ENCODE measurements at places on chromosomes 13 and 19.
A peak's percentile ranks its signal among the peaks of the same experiment; 100 is the strongest.

DNA sequence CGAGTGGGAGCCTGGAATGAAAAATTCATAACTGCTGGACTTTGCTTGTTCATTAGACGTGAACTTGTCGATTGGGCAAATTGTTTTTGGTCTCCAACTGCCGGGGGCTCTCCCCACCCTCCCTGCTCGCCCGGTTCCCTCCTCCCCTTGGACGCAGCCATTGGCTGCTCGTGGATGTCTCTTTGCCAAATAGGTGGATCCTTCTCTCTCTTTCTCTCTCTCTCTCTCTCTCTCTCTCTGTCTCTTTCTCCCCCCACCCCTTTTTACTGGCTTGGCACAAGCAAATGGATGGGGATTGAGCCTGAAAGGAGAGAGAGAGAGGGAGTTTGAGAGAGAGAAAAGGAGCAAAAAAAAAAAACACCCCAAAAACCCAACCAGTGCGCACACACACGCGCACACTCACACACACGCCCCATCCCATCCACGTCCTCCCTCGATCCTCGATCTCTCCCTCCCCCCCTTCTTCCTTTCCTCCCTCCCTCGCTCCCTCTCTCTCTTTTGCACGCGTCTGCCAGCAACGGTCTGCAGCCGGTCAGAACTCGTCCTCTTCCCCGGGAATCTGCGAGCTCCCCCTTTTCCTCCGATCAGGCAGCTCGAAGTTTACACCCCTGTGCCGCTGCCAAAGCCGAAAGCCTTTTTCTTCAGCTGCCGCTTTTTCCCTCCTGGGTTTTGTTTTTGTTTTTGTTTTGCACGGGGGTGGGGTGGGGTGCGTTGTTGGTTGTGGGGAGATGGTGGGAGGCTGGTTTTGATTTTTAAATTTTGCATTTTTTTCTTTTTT is 27.8 kb downstream of the NFIX start:
- no peak for DNase-seq

DNA sequence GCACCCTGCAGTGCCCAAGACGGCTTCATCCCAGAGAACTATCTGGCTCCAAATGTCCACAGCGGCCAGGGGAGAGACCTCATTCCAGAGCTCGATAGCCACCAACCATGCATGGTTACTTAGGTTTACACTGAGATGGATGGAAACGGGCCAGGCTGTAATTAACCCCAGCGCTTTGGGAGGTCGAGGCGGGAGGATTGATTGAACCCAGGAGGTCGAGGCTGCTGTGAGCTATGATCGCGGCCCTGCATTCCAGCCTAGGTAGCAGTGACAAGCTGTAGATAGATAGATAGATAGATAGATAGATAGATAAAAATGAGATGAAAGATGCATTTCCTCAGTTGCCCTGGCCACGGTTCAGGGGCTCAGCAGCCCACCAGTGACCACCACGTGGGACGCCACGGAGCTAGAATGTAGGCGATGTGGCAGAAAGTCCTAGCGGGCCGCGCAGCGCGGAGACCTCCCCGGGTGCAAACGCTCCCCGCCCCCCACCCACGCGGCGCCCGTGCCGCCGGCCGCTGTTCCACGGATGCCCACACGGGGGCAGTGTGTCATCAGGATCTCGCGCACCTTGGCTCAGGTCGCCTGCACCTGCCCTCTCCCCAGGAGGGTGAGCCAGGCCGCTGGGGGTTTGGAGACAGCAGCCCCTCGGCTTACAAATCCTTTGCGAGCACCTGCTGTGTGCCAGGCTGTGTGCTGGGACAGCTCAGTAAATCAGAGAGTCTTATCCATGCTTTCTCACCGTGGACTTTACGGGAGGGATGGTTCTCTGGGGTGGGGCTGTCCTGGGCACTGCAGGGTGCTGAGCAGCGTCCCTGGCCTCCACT is 13.5 kb upstream of the TLE5 start:
- peak; percentile 9 for DNase-seq

DNA sequence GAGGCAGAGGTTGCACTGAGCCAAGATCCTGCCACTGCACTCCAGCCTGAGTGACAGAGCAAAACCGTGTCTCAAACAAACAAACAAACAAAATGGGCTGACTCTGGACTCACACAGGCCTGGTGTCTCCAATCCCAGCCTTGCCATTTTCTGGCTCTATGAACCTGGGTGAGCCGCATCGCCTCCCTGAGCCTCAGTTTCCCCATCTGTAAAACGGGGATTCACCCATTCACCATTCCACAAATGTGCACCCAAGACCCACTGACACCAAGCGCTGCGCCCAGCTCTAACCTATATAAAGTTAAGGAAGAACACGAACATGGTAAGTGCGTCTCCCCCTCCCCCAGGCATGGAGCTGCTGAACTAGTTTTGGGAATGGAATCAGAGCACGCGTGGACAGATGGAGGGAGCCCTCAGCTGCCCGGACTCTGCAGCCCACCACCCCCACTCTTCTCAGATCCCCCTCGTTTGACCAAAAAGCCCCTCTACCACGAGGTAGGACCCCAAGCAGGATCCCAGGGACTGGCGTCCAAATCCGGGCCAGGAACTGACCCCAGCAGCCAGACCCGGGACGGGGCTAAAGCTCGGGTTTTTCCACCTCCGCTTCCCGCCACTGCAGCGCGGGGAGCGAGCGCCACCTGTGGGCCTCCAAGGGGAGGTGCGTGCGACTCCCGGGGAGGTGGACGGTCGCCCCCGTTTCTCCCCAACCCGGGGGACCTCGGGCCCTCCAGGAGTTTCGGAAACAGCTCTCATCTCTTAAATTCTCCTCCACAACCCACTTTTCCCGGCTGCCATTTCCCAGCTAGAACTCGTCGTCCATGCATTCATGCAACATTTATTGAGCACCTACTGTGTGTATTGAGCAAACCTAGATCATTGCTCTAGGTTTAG is 33.0 kb upstream of the ADGRE5 start:
- DNase-seq: peak; percentile 17

DNA sequence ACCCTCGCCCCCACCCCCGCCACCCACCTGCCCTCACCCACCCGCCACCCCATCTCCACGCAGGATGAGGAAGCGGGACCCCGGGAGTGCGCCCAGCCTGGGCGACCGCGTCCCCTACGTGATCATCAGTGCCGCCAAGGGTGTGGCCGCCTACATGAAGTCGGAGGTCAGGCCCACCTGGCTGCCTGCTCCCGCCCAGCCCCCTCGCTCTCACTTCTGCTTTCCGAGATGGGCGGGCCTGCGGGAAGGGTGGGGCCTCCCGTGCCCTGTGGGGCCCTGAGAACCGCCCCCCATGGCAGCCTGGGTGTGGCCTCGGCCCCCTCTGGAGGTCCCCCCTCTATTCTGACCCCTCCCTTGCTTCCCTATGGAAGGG is 3.1 kb upstream of the SPIB start:
- no peak for DNase-seq

DNA sequence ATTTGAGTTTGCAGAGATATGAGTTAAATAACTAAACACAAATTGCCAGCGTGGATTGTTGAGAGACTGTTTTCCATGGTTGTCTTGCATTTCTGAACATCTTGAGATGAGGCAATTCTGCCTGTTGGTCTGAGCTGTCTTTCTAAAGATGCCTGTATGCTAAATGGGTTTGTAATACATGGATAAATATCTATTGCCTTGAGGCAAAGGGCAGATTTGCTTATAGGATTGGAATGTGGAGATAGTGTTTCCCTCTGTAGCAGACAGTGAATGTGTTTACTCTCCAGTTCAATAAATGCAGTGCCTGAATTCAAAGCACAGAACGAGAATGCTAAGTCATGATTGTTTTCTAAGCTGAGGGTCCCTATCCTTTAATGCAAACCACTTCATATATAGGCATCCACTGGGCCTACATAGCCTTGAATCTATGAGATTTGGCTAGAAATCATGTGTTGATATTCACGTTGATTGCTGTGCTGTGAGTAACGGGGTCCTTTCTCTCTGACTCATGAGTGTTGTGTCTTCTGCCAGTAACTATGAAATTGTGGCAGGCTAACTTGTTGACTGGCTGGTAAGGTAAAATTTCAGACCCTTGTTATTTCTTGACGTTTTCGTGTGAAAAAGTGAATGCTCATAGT is 2554.8 kb downstream of the PCDH9 start:
- no peak for DNase-seq

DNA sequence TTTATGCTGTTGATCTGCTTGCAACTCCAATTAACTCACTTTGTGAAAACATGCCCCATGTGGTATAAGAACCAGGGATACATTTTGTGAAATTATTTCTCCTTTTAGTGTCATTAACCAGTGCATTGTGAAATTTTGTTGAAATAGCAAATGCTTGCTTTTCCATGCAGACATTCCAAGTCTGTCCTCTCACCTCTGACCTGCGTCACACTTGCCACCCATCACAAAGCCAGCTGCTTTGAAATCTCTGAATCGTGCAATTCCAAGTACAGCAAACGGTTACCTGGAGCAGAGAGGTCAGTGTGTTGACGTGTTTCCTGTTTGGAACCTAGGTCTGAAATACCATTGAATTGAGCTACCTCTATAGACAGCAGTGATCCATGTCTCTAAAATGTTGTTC is 4.9 kb upstream of the SLC25A15 start:
- DNase-seq: no peak

DNA sequence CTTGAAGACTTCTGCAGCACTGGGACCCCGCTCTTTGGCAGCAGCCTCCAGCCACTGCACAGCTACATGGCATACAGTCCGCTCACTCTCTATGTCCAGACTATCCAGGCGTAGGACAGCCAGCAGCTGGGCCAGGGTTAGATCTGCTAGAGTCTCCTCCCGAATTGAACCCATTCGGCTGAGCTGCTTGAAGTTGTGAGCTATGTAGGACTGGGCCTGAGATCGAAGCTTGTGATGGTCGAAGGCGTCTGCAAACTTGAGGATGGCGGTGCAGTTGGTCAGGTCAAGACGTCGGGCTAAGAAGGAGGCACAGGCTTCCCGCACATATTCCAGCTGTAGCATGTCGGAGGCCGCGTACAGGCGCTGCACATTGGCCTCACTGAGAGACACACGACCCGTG is 900 bp downstream of the KBTBD7 start:
- no peak for DNase-seq

DNA sequence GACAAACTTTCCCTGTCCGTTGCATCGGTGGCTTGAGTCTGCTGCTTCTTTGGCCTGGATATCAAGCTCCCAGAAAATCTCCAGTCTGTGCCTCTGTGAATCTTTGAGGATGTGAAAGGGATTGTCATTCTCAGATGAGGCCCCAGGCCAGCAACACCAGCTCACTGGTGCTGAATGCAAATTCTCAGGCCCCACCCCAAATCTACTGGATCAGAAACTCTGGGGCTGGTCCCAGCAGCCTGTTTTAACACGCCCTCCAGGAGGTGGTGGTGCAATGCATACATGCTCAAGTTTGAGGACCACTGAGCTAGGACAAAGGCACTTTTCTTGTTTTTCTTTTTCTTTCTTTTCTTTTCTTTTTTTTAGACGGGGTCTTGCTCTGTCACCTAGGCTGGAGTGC is 23.6 kb downstream of the TNFSF11 start:
- DNase-seq: no peak

- no peak for DNase-seq
Observed at GRCh38 chr19:20470345-20471135, 95.0 kb downstream of the ZNF737 start.

- peak; percentile 45 for DNase-seq
Observed at GRCh38 chr19:6062274-6062673, 48.0 kb downstream of the RFX2 start.

DNA sequence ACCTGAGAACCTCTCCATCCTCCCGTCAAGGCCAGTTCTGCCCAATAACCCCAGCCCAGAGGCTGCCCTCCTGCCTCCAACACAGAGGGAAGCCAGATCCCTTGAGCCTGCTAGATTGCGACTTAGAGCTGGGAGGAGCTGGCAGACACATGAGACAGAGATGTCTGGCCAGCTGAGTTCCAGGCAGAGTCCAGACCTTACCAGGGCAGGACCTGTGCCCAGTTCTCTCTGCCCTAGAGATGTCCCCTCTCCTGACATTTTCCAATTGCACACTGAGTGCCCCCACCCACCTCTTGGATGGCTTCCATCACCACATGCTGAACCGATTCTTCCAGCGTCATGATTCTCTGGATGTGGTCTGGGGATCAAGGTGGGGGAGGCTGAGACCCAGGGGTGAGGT is 3.0 kb downstream of the HOOK2 start:
- DNase-seq: no peak

- no peak for DNase-seq
Observed at GRCh38 chr13:63680704-63681103, 2265.1 kb upstream of the PCDH20 start.

GRCh38 chr13:105972306-105972721 is 563.1 kb downstream of the EFNB2 start:
- DNase-seq: no peak

- no peak for DNase-seq
Observed at GRCh38 chr13:33090755-33091414, 74.7 kb downstream of the KL start.

GRCh38 chr13:27921421-27921960 is 1.7 kb downstream of the PDX1 start:
- no peak for DNase-seq

GRCh38 chr13:65260946-65261891 is 1968.9 kb downstream of the PCDH9 start:
- no peak for DNase-seq

DNA sequence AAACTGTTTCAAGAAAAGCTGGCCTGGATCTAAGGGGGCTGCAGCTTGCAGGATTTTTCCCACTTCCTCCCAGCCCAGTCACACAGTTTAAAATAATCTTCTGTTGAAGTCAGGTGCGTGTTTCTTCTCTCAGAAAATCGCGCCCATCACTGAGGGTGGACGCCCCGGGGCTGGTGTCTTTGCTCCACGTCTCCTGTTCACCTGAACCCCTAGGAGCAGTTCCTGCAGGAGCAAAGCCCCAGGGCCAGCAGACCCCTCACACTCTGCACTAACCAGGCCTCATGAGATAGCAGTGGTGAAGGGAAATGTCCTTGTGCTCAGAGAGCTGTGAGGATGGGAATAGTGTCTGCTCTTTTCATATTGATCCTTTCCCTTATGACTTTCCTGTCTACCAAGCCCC is 920 bp upstream of the SIGLEC7 start:
- no peak for DNase-seq

GRCh38 chr13:33744589-33745369 is 73.2 kb upstream of the RFC3 start:
- DNase-seq: no peak

- DNase-seq: no peak
Observed at GRCh38 chr13:90105849-90106496, 1241.5 kb upstream of the MIR17HG start.

- no peak for DNase-seq
Observed at GRCh38 chr13:107277911-107278310, 710.0 kb upstream of the ARGLU1 start.

DNA sequence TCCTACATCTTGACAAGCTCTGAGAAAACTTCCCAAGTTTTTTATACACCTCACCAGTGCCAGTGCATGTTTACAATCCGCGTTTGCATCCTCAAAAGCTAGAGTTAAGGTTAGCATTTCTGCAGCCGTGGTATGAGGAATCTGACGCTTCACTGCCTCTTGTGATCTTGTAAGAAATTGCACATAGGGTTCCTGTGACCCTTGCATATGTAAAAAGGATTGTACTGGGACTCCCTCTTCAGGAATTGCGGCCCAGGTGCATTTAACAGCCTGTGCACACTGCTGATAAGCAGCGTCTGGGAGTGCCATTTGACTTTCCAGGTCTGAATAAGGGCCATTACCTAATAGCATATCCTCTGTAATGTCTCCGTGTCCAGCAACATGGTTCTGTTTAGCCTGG is 15.3 kb downstream of the FPR3 start:
- no peak for DNase-seq
